ENCODE measurements at places on chromosomes 1 and 21.

- no peak for DNase-seq
Observed at GRCh38 chr1:228150120-228150460, 360 bp downstream of the GJC2 start.

- DNase-seq, result no peak
Observed at GRCh38 chr1:21705303-21705980, 36.3 kb upstream of the RAP1GAP start.

- DNase-seq, result no peak
Observed at GRCh38 chr1:82152356-82153271, 351.9 kb downstream of the ADGRL2 start.

GRCh38 chr1:75208862-75209261, 74.7 kb downstream of the LHX8 start:
- no peak for DNase-seq

GRCh38 chr1:15115542-15116330, 37.8 kb upstream of the TMEM51 start:
- no peak for DNase-seq

GRCh38 chr1:64963466-64963865, 2.9 kb downstream of the JAK1 start:
- DNase-seq, result no peak

- DNase-seq, result no peak
Observed at GRCh38 chr1:6137758-6138157, 42.4 kb downstream of the CHD5 start.

DNA sequence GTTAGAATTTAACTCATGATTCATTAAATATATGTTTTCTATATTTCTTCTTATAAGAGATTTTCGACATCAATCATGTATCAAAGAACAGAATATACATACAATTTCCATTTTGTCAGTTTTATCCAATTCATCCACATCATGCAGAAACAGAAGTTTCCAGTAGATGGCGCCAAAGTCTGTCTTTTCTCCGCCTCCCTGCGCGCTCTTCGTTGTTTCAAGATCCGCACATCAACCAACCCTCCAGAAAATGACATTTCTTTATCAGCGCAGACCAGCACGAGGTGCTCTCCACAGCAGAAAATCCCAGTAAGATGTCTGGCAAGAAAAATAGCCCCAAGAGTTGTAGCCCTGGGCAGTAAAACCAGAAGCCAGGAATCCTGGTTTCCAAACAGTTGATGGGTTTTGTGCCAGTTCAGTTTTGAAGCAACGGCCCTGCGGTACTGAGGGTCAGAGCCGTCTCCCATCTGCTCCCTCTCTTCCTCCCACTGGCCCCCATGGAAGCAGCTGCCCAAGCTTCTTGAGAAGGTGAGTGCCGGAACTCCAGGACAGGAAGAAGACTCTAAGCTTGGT, 38.6 kb upstream of the GPR137B start:
- peak; percentile 57 for DNase-seq

GRCh38 chr1:80211691-80212380, 1205.3 kb upstream of the ADGRL4 start:
- peak; percentile 5 for DNase-seq

- DNase-seq, result peak; percentile 44
Observed at GRCh38 chr1:231817801-231818200, 191.2 kb downstream of the DISC1 start.

DNA sequence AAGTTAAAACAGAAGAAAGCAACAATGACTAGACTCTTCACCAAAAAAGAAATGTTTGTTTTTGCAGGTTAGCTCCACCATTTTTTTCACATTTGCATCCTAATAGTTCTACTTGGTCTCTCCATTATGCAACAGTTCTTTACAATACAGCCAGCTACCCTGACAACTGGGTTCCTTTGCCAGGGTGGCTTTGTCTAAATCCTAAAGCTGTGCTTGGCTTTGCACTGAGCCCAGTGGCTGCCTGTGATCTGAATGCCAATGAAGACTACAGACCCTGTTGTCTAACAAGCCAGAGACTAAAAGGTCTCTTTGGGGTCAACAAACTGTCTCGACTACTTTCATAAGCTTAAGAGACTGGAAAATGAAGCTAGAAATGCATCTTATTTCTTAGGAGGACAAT, 112.0 kb downstream of the AKT3 start:
- DNase-seq, result no peak

DNA sequence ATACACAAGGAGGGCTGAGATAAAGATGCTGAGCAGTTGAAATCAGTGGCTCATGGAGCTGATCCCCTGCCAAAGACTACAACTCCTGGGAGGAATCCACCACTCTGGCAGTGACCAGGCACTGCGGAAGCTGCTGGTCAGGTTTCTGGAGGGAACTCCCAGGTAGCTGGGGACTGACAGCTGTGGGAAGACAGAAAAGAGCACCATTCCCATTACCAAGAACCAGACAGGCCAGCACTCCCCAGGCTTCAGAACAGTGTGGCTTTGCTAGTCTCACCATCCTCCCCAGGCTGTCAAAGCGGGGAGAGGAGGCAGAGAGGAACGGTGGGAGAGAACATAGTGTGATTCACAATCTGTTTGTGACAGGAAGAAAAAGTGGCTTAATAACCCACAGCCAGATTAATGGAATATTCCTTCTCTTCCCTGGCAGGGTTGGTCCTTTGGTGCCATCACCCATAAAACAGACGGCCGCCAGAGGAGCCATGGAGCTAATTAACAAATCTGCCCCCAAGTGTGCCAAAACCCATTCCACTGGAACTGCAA, 92.1 kb downstream of the MAB21L3 start:
- DNase-seq, result no peak

DNA sequence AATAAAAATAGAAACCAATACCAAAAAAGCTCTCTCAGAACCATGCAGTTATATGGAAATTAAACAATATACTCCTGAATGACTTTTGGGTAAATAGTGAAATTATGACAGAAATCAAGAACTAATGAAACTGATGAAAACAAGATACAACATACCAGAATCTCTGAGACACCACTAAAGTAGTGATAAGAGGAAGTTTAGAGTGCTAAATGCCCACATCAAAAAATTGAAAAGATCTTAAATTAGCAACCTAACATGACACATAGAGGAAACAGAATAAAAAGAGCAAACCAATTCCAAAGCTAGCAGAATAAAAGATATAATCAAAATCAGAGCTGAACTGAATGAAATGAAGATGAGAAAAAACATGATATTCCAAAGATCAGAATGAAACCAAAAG, 430.9 kb downstream of the LTN1 start:
- DNase-seq, result no peak

DNA sequence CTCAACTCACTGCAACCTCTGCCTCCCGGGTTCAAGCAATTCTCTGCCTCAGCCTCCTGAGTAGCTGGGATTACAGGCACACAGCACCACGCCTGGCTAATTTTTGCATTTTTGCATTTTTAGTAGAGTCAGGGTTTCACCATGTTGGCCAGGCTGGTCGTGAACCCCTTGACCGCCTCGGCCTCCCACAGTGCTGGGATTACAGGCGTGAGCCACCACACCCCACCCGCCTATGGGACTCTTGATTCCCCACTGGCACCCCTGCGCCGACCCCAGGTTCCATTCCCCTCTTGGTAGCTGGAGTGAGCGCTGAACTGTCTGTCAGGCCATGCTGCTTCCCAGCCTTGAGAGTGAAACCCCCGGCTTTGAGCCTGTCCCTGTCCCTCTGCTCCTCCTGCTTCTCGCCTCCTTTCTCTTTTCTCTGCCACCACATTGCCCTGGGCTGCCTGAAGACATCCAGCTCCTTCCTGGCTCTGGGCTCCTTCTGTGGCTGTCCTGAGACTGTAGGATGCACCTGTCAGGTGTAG, 48.8 kb downstream of the IER5 start:
- no peak for DNase-seq

DNA sequence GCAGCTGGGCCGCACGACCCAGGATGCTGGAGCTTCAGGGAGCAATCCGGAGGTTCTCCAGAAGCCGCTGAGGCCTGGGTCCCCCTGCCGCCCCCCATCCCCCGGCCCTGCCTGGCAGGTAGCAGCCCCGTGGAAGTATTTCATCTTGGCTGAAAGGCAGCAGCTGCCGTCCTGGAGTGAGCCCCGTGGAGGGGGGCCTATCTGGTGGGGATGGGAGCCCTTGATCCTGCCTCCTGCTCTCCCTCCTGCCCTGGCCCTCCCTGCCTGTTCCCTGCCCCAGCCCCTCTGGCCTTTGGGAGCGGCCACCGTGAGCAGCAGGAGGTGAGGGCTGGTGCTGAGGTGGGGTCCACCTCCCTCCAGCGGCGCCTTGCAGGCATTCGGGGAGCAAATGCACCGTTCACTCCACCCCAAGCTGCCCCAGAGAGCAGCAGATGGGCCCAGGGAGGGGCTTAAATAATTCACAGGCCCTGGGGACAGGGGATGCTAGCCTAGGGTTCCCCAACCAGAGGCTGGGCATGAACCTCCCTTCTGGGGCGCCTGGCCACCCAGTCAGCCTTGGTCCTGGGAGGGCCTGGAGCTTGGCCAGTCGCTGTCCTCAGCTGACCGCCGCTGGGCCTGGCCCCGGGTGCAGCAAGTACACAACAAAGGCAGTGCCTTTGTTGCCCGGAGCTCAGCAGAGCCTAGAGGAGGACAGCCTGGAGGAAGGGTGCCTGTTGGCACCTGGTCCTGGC, 23.7 kb upstream of the PLCH2 start:
- peak; percentile 8 for DNase-seq

DNA sequence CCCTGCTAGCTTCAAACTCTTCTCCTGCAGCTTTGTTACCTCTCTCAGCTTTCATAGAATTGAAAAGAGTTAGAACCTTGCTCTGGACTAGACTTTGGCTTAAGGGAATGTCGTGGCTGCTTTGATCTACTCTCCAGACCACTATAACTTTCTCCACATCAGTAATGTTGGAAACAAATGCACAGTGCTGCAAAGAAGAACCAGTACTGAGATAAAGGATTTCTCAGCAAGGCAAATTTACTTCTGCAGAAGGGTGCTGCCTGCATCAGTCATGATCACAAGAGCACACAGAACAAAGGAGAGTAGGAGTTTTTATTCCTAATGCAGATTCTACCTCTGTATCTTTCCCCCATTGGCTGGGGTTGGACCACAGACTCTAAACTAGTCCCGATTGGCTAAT, 621.6 kb upstream of the CHRM3 start:
- DNase-seq, result no peak

GRCh38 chr1:24564695-24565094, 8.8 kb downstream of the NCMAP start:
- DNase-seq, result no peak

- DNase-seq, result peak; percentile 59
Observed at GRCh38 chr1:45493116-45493697, 2.2 kb upstream of the TESK2 start.

GRCh38 chr1:82195245-82195644, 394.5 kb downstream of the ADGRL2 start:
- DNase-seq, result no peak

DNA sequence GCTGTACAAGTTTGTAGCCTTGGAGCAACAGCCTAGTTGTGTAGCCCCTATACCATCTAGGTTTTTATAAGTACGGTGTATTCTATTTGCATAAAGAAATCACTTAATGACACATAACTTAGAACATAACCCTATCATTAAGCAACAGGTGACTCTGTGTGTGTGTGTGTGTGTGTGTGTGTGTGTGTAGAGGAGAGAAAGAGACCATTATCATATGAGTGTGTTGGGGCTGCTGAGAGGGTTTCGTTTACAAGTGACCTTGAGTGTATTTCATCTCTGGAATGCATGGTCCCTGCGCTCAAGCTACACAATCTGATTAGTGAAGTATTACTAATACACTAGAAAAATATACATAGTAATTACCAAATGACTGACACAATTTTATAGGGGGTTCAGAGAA, 115.1 kb downstream of the RABGAP1L start:
- DNase-seq, result peak; percentile 24

DNA sequence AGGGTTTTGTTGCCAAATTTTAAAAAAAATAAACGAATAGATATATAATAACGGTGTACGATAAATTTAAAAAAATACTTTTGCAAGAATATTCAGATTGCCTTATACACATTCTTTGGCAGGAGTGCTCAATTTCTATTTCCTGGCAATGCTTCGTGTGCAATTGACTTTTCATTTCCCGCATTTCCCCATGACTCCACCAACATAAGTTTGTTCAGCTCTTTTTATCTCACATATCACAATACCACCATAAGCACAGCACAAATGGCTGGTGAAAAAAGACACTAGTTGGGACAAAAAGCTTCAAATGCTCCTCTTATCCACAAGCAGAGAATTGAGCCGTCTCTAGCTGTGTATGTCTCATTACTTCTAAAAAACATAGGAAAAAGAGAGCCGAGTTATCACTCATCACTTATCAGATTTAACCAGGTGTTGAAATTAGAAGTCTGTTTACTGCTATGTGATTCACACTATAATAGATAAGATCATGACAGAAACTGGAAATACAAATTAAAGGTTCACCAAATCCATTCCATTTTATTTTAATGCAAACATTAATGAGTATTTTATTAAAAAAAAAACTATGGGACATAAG, 28.9 kb upstream of the RGS1 start:
- no peak for DNase-seq

GRCh38 chr21:31894457-31894856, 21.6 kb downstream of the HUNK start:
- DNase-seq, result no peak

- no peak for DNase-seq
Observed at GRCh38 chr1:53365437-53366063, 37.7 kb upstream of the LRP8 start.

DNA sequence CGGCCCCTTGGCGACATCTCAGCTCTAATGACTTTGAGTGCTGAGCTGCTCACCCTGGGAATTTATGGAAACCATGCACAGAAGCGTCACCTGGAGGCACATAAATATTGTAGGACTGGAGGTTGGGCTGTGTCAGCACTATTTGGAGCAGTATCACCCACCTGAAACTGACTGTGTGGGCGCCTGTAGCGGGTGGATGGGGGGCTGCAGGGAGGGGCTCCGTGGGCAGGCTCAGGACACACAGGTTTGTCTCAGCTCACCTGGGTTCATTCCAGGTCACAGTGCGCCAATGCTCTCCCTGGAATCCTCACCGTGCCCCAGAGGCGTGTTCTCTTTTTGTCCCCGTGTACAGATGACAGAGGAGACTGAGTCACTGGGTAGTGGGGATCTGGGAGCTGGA, 74.8 kb upstream of the ACTL8 start:
- no peak for DNase-seq

GRCh38 chr1:46735708-46736324, 16.9 kb upstream of the EFCAB14 start:
- peak; percentile 60 for DNase-seq

GRCh38 chr1:213397638-213398037, 346.6 kb downstream of the RPS6KC1 start:
- no peak for DNase-seq

DNA sequence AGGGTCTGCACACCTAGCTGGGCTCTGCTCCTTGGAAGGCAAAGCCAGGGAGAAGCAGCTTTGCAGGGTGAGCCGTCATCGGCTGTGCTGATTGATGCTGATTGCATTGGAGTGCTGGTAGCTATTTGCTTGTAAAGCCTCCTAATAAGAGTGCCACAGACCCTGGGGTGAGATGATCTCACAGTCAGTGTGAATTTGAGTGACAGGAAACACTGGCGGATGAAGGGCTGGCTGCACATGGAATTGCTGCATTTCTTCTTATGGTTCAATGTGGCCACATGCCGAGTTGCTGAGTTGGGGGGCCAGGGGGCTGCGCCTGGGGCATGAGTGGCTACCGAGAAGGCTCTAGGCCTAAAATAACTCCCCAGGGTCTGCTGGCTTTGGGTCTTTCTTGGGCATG, 138.2 kb upstream of the CACNA1E start:
- DNase-seq, result no peak

Measured in EL (cell line).